ENCODE measurements at places on chromosomes 1 and 21. TPM values are rescaled to one million over a fixed set of nuclear protein-coding genes. Genes with fewer than 3 reads are reported as not detected.

S100A8 gene
- not detected for total RNA-seq

RHEX gene
- total RNA-seq, result not detected

TSPAN2 gene
- total RNA-seq, result under 0.01 TPM

TFF2 gene
- not detected for total RNA-seq

FMO5 gene
- total RNA-seq, result 0.71 TPM

KRTAP19-1 gene
- total RNA-seq, result not detected

EDARADD gene
- 1.7 TPM for total RNA-seq

HSD17B7 gene
- total RNA-seq, result 54.6 TPM

LCE1A gene
- total RNA-seq, result not detected

SMYD3 gene
- 22.3 TPM for total RNA-seq
